NCI-H146 (cell line): ENCODE measurements at places on chromosomes 5 and 9.

DNA sequence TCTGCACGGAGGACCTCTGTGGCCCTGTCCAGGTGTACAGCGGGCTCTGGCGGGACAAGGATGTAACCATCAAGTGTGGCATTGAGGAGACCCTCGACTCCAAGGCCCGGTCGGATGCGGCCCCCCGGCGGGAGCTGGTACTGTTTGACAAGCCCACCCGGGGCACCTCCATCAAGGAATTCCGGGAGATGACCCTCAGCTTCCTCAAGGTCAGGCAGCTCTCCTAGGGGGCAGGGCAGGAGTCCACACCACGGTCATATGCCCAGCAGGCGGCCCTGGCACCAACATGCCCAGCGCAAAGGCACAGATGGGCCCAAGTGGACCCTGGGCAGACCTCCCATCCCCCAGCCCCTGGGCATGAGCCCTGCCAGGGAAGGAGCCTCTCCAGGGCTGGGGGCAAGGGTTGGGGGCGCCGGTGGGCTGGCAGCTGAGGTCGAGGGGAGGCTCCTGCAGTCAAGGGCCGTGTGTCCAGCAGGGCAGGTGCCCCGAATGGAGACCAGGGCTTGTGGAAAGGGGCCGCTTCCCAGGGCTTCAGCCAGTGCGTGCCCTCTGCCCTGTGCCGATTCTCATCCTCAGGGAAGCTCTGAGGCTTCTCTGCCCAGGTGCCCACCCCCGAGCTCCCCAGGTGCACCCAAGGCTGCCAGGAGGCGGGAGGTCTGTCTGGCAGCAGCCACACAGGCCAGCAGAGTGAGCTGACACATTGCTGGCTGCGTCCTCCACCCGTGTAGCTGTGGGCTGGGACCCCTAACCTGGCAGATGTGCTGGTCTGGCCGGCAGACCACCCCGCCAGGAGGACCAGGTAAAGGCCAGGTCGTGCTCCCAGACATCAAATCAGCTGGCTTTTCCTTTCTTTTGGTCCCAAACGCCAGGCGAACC lies 10.0 kb downstream of the DIPK1B start:
- no peak for DNase-seq

GRCh38 chr5:53490747-53491146 lies 10.3 kb downstream of the FST start:
- peak; percentile 17 for DNase-seq

DNA sequence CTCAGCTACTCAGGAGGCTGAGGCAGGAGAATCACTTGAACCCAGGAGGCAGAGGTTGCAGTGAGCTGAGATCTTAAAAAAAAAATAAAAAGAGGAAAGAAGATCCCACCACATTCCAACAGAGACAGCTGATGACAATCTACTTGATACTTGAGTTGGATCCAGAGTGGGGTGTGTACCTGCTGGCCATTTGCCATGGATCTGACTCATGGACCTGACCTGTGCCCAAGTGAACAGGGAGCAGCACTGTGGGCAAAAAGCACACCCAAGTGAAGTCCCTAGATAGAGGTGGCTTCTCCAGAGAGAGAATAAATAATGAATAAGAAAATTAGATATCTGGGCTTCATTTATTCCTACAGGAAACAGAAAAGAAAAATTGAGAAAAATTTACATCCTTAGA lies 81.2 kb upstream of the MIER3 start:
- no peak for DNase-seq

- DNase-seq: no peak
These were observed 145.6 kb upstream of the TNC start for GRCh38 chr9:115263371-115264075.

GRCh38 chr5:123371575-123372179 lies 51.5 kb downstream of the CEP120 start:
- no peak for DNase-seq

GRCh38 chr9:126122901-126123616 lies 203.6 kb upstream of the MVB12B start:
- no peak for DNase-seq

DNA sequence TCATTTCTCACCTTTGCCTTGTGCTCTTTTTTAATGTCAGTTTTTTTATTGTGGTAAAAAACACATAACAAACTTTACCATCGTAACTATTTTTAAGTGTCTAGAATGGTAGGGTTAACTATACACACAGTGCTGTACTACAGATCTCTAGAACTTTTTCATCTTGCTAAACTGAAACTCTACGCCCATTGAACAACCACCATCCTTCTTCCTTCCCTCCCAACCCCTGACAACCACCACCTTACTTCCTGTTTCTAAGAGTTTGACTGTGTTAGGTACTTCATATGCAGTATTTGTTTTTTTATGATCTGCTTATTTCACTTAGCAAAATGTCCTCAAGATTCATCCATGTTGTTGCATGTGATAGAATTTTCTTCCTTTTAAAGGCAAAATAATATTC lies 54.9 kb downstream of the PSAT1 start:
- DNase-seq: no peak

- DNase-seq: no peak
These were observed 1.9 kb downstream of the DPM2 start for GRCh38 chr9:127935765-127936221.

DNA sequence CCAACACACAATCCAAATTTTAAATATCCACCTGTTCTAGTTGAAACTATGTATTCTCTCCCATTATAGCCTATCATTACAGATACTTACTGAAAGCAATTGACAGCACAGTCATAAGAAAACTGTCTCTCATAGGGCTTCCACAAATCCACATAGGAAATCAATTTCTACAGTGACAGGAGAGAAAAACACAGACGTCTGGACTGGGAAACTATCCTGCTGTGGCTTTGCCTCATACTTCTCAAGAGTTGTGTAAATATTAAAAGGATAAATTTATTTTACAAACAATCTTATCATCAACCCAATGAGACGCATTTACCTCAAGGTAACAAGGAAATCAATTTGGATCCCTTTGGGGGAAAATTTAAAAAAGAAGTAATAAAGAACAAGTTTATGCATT lies 517.5 kb downstream of the EFNA5 start:
- peak; percentile 23 for DNase-seq

GRCh38 chr5:180283026-180283615 lies 8.8 kb downstream of the MAPK9 start:
- no peak for DNase-seq

- no peak for DNase-seq
These were observed 17.0 kb downstream of the NIPSNAP3B start for GRCh38 chr9:104780796-104781395.

DNA sequence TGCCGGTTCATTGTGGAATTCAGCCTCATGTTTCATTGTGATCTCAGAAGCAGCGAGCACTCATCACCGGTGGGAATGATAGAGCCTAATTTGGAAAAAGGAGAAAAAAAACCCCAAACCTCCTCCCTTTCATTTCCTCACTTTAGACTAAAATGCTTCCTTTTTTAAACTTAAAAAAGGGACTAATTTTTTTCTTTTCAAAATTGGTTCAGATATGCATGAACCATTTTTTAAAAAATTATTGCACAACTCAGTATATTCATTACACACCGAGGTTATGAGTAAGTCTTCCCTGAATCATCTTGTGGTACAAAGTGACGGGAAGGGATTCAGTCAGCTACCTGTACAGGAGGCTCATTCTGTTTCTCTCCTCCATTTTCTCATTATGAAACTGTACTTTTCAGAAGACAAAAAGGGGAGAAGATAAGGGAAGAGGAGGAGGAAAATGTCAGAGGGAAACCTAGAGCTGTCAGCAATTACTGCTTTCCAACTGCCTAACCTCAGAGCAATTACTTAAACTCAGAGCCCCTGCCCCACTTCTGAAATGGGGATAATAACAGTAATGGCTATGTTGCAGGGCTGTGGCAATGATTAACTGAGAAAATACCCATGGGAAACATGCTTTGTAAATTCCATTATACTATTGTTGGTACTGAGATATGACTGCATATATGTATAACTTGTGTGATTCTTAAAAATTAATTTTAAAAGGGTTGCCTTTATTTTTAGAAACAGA lies 24.0 kb downstream of the GALNT10 start:
- DNase-seq: no peak

- DNase-seq: no peak
These were observed 356.7 kb downstream of the ARRDC3 start for GRCh38 chr5:91026466-91026865.

DNA sequence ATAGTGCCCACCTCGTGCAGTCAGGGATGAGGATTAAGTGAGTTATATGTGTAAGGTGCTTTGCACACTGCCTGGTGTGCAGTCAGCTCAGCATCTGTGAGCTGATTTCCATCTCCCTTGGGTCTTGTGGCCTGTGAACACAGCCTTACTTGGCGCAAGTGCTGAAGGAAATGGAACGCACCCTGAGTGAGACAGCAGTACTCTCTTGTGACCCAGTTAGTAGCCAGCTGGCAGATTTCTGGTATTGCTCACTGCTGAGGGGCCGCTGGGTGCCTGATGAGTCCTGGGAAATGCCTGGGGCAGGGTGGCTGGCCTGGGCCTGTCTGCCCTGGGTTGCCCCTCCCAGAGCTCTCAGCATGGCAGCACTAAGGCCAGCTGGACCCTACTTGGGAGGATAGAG lies 90.9 kb upstream of the BOD1 start:
- DNase-seq: no peak

DNA sequence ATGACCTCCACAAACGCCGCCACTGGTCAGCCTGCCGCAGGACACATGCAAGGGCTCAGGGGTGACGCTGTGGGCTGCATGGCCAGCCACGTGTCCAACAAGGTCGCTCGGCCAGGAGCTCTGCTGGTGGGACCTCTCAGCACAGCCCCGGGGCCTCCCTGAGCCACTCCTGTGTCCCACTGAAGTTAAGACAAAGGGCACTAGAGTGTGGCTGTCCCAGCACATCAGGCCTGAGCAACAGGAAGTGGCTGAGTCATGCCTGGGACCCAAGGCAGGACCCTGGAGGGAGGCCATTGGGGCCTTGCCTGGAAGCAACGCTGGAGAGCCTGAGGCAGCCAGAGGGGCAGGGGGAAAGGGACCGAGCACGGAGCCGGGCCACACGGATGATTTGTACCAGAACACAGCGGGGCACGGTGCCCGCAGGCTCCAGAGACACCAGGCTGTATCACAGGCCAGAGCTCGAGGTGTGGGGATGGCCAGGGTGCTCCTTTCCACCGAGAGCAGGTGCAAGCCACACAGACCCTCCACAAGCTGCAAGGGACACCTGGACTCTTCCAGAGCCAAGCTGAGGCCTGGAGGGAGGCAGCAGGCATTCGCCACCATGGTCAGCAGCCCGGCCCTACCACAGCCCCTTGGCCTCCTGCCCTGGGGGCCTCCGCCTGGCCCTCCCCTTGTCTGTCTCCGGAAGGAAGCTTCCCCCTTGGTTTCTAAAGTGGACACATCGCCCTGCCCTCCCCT lies 6.5 kb upstream of the TMEM210 start:
- DNase-seq: no peak

- DNase-seq: no peak
These were observed 36.0 kb downstream of the TTC1 start for GRCh38 chr5:160044967-160045366.

- no peak for DNase-seq
These were observed 49.9 kb upstream of the DPYSL3 start for GRCh38 chr5:147559749-147560148.

DNA sequence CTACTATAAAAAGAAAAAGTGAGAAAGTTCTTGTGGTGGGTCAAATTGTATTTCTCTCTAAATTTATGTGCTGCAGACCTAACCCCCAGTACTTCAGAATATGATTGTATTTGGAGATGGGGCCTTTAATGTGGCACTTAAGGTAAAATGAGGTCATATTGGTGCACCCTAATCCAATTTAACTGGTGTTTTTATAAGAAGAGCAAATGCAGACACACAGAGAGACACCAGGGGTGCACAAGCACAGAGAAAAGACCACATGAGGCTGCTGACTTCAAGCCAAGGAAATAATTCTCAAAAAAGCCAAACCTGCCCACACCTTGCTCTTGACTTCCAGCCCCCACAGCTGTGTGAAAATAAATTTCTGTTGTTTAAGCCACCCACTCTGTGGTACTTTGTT lies 80.2 kb upstream of the HTR4 start:
- DNase-seq: no peak

- no peak for DNase-seq
These were observed 1.4 kb upstream of the SLC36A2 start for GRCh38 chr5:151348789-151349188.

GRCh38 chr5:98187945-98188344 lies 585.5 kb upstream of the RGMB start:
- DNase-seq: no peak
